Stimulated activated CD4-positive, alpha-beta T cell treated with anti-CD3 and anti-CD28 coated beads, Interleukin-4, amount 100 ng/mL, for 4 hours (primary cell): ENCODE measurements at places on chromosomes 6 and 20.
A peak's percentile ranks its signal among the peaks of the same experiment; 100 is the strongest.

DNA sequence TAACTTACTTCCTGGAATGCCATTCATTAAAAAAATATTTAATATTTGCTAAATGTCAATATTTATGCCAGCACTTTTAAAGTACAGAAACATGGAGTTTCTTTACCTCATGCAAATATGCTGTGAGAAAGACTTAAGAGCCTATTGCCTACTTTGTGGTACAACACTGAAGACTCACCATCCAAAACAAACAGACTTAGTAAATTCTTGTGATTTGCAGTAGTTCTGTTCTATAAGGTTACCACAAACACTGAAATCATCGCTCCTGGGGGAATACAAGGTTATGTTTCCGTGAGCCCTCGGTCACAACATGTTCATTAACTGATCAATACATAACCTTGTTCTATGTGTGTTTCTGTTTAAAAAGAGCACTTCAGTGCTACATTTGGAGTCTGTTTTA is 78.3 kb downstream of the ATG5 start:
- no peak for DNase-seq

GRCh38 chr6:57283106-57283505 is 34.3 kb upstream of the PRIM2 start:
- DNase-seq, result no peak

DNA sequence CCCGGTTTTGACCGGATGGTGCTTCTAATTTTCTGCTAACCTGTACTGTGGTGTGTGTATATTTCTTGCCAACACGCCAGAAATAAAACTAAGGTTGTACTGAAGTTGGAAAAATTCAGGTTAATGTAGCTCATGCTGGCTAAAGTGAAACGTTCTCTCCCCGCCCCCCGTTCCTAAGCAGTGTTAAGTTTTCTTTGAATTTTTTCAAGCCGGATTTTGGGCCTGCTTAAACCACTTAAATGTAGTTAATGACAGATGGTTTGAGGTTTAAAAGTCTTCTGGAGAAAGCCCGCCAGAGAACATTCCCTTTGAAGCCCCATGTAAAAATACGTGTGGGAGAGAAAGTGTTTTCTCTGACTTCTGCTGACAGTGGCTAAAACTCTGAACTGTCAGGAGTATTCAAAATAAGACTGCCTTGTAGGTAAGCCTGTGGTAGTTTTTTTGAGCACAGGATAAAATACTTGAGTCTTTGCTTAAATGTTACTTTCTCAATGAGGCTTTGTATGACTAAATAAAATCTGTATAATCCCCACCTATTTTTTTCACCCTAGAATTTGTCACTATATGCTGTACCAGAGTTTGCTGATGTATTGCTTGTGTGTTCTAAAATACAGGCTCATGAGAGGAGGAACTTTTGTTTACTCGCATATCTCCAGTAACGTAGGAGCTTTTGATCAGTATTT is 101.3 kb downstream of the OR2B2 start:
- DNase-seq, result no peak

- DNase-seq, result no peak
These were observed 2.2 kb upstream of the PCK1 start for GRCh38 chr20:57558614-57559288.

GRCh38 chr6:43532201-43532600 is 15.3 kb downstream of the POLR1C start:
- DNase-seq, result no peak

DNA sequence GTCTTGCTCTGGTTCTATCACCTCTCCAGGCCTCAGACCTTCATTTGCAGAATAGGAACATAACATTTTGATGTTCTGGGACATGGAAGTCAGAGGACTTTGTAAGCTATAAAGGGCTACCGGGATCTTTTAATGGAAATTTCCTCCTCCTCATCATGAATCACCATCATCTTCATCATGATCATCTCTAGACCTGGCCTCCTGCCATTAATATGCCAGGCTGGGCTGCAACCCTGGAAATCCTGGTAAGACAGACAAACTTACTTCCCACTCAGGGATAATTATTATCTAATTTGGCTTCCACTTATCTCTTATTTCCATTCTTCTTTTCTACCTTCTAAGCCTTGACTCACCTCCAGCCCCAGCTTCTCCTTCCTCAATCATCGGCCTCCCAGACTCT is 41.0 kb upstream of the MRPS18A start:
- DNase-seq, result no peak

DNA sequence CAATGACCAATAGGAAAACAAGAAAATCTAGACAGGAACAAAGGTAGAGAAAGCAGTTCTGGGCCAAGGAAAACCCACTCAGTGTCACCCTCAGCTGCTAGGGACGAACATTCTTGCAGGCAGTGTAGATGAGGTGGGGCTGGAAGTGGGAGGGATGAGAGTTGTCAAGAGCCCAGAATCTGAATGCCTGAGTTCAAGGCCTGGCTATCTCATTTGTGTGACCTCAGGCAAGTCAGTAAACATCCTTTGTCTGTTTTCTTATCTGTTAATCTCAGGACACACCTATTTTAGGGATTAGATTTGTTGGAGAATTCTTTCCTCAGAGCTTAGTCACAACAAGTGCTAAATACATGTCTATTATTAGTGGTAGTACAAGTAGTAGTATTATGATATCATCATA is 50.9 kb upstream of the KIF16B start:
- DNase-seq, result no peak

GRCh38 chr6:1144842-1145767 is 166.8 kb upstream of the FOXQ1 start:
- no peak for DNase-seq

DNA sequence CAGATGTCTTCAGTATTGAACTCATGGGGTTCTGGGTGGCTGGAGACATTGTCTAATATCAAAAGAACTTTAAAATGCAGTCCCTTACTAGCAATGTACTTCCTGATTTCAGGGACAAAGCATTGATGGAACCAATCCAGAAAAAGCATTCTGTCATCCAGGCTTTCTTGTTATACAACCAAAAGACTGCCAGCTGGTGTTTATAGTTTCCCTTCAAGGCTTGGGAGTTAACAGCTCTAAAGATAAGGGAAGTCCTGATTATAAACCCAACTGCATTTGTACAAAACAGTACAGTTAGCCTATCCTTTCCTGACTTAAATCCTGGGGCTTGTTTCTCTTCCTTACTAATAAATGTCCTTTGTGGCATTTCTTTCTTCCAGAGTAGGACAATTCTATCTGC is 160.0 kb downstream of the COL21A1 start:
- no peak for DNase-seq

- peak; percentile 4 for DNase-seq
These were observed 1111.4 kb upstream of the CITED2 start for GRCh38 chr6:140485740-140486449.

DNA sequence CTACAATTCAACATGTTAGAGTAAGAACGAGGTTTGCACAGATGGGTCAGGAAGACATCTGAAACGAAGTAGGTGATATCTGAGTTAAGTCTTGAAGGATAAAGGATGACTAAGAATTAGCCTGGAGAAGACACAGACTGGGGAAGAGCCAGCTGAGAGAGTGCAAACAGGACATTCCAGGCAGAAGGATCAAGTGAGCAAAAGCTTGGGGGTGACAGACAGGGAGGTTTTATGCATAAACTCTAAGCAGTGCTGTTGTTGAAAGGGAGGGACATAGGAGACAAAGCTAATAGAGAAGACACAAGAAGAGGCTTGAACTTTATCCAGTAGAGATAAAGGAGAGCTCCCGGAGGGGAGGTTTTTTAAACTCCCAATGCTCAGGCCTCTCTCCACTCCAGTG is 15.0 kb upstream of the ETV7 start:
- DNase-seq, result no peak

DNA sequence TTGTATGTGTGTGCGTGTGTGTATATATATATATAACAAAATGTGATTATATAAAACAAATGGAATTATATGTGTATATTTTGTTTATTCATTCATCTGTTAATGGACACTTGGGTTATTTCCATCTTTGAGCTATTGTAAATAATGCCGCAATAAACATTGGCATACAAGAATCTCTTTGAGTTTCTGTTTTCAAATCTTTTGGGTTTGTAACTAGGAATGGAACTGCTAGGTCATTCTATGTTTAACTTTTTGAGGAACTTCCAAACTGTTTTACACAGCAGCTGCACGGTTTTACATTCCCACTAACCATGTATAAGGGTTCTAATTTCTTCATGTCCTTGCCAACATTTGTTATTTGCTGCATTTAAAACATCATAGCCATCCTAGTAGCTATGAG is 39.9 kb upstream of the TGM2 start:
- DNase-seq, result no peak

- DNase-seq, result no peak
These were observed 145.3 kb upstream of the TENT5A start for GRCh38 chr6:81897793-81898192.

GRCh38 chr6:135274561-135275293 is 93.6 kb downstream of the MYB start:
- no peak for DNase-seq

DNA sequence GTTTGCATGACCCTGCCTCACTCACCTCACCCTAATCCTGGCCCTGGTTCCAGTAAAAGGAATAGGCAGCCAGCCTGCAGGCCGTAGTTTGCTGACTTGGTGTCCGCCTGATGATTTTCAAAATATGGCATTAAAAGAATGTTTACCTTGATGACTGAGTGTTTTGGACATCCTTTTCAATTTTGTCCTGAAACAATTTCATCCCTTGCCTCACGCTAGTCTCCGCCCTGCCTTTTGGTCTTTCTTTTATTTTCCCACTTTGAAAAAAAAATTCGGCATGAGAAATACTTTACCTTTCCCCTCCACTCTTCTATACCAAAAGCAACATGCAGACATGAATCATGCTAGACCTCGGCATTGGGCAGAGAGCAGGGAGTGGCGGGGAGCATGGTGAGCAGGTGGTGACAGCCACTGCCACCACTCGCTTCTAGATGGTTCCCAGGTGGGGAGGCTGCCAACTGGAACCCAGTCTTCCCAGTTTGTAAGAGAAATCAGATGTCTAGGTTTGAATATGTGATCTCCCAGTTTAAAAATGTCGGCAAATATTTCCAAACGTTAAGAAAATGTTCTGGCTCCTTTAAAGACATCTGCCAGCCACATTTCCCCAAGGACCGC is 9.4 kb downstream of the CD40 start:
- no peak for DNase-seq

DNA sequence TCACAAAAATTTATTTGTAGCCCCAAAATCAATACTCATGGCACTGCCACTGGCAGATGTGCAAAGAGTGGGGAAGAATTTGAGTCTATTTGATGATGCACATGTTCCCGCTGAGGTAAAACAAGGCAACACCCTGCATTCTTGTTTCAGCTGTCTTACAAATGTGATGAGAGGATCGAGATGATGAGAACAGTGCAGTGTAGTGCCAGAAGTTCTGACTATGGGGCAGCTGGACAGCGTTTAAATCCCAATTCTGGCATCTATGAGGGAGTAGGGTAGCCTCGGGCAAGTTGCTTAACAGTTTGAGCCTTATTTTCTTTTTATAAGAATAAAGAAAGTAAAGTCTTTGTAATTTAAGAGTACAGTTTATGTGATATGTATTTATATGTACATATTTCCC is 296.7 kb upstream of the FKBP1C start:
- no peak for DNase-seq

GRCh38 chr20:43947316-43947710 is 32.7 kb downstream of the TOX2 start:
- DNase-seq, result no peak

DNA sequence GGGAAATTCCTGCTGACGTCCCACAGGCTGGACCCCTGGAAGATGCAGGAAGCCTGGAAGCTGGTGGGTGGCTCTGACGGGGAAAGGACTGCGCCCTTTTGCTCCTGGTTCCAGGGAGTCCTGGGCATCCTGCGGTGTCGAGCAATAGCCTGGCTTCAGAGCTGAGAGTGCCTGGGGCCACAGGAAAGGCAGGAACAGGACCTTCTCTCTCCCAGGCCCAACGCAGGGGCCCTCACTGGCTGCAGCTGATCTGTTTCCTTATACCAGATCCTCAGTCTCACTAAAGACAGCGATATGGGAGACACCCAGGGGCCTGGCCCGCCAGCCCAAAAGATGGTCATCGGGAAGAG is 1.4 kb downstream of the B3GALT4 start:
- DNase-seq, result no peak
